ENCODE measurements at places on chromosomes 11 and 22.

GRCh38 chr11:107405260-107405659 lies 52.4 kb downstream of the CWF19L2 start:
- DNase-seq, result no peak

GRCh38 chr11:5550440-5551095 lies 2.2 kb upstream of the OR52H1 start:
- no peak for DNase-seq

DNA sequence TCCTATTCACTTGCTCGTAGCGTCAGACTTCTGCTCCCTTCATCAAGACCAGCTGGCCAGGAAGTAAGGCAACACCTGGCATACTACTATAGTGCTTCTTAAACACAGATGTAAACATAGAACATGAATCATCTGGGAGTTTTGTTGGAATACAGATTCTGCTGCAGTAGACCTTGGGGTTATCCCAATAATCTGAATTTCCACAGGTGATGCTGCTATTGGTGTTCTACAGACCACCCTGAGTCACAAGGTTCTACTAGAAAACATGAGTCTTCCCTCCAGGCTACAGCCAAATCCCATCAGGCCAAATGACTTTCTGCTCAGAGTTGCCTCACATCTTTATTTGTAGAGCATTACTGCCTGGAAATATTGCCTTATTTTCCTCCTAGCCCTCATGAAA lies 175.2 kb downstream of the NELL1 start:
- DNase-seq, result no peak

DNA sequence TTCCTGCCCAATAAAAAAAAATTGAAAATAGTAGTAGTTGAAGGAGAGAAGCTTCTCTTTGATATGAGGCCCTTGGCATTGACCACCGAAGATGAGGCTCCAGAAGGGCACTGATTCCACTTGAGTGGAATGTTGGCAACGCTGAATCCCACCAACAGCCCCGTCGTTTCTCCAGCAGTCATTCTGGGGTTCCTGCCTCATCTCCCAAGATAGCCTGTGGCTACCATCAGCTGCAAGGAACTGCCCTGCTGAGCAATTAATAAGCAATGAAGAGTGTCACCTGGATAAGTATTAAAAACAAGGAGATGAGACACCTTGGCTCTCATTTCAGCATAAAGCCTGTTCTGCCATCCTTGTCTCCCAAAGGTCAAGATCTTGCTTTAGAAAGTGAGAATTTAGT lies 144.1 kb downstream of the CSNK2A3 start:
- DNase-seq, result no peak

GRCh38 chr11:122850076-122850631 lies 11.9 kb downstream of the CRTAM start:
- DNase-seq, result no peak

DNA sequence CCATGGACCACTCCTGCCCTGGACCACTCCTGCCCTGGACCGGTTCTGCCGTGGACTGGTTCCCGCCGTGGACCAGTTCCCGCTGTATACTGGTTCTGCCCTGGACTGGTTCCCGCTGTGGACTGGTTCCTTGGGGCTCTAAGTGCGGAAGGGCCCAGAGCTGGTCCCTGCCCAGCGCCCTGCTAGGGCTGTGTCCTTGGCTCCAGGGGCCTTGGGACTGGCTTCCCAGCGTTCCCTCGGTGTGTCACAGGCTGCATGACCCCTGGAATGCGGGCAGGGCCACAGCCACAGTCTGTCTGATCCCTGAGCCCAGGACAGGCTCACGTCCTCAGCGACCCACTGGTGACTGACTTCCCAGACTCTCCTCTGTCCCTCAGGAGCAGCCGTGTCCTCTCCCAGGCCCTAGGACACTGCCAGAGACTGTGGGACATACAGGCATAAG lies 412.2 kb downstream of the TBC1D22A start:
- no peak for DNase-seq

DNA sequence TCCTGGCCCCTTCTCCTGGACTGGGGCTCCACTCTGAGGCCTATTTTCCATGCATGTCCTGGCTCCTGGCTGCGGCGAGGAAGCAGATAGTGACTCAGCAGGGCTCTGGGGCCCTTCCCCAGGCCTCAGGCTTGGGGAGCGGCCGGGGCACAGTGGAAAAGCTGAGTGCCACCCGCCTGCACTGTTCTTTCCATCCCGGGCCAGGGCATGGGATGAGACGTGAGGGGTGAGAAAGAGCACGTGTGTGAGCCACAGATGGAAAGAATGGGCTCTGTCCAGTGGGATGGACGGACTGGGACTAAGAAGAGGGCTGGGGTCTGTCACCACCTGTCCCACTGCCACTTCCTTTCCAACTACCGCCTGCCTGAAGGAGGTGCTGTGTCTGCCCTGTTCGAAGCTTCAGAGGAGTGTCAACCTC lies 12.8 kb downstream of the SLC37A2 start:
- no peak for DNase-seq

- no peak for DNase-seq
These were observed 453.9 kb downstream of the ETS1 start for GRCh38 chr11:128133501-128133900.

GRCh38 chr11:70020336-70021214 lies 57.5 kb upstream of the ANO1 start:
- no peak for DNase-seq

GRCh38 chr11:64848826-64849597 lies 4.6 kb upstream of the CDC42BPG start:
- no peak for DNase-seq

- no peak for DNase-seq
These were observed 26.1 kb downstream of the ABTB2 start for GRCh38 chr11:34331736-34332135.

DNA sequence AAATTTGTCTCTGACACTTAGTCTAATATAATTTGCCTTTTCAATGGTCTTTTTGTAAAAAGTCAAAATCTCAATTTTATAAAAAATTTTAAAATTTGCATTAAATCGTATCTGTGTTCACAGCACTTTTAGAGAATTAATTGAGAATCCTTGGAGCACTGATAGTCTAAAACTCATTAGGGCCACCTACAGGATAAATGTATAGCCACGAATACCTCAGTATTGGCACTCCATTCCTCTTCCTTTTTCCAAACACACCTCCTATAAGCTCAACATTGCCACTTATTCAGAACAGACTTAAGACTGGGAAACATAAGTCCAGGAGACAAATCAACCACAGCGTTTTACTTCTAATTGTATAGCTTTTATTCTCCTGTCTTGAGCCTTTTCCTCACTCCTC lies 776.0 kb upstream of the ARHGAP42 start:
- no peak for DNase-seq

DNA sequence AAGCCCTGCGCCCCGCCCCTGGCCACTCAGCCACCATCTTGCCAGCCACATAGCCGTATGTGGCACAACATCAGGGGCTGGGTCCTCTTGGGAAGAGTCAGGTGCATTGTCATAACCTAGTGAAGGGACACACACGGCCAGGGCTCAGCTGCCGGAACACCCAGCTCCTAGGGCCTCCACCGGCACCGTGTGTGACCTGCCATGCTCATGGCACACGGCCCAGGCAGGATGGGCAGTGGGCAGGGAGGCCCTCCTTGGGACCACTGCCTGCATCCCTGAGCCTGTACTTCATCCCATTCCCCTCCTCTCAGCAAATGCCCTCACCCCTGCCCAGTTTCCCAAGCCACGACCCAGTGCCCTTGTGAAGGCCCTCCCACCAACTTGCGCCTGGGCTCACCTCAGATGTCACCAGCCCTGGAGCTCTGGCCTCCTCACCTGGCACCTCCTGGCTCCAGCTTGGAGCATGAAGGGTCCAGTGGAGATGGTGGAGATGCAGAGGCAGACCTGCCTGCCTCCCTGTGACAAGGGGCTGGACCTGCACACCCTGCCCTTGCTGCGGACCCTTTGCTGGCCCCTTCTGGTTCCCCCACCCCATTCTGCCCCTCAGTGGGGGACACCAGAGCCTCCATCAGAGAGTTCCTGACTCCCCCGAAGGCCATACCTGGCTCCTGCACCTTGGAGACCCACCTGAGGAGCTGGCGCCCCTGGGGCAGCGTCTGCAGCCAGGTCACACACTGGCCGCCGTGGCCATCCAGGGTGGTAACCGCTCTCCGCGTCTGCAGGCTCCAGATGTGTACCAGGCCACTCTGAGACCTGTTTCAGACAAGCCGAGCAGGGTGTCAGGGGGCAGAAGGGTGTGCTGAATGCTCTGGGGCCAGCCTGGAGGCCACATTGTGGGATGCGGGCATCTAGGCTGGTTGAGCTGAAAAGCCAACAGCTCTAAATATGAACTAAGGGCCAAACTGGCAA lies 34.5 kb downstream of the GNB1L start:
- DNase-seq, result no peak

DNA sequence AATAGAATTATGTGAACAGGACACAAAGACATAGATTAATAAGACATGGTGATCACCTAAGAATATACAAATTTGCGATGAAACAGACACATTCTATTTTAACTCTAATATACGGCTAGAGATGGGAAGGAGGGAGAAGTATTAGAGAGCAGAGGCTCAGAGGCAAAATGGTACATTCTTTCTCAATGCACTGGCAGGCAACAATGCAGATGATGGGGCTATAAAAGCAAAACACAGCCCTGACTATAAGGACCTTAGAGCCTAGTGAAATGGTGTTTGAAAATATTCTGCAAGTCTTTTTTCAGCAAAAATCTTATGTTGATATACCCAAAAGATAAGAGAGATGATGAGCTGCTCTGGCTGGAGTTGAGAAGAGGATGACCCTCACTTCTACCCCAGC lies 13.1 kb downstream of the TCF20 start:
- no peak for DNase-seq

GRCh38 chr22:17777005-17777716 lies 2.9 kb upstream of the BID start:
- DNase-seq, result peak; percentile 45

DNA sequence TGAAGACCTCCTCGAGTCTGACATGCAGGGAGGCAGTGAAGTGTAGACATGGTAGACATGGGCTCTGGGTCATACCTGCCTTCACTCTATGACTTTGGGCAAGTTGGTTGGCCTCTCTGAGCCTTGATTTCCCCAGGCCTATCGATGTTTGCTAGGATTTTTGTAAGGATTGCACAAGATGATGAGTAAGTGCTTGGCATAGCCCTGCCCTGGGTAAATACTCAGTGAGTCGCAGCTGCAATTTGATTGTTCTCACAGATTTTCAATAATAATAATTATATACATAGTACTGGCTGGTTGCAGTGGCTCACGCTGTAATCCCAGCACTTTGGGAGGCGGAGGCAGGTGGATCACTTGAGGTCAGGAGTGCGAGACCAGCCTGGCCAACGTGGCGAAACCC lies 18.1 kb downstream of the MCM5 start:
- DNase-seq, result no peak

- no peak for DNase-seq
These were observed 765.4 kb upstream of the ANO3 start for GRCh38 chr11:25566298-25567200.

DNA sequence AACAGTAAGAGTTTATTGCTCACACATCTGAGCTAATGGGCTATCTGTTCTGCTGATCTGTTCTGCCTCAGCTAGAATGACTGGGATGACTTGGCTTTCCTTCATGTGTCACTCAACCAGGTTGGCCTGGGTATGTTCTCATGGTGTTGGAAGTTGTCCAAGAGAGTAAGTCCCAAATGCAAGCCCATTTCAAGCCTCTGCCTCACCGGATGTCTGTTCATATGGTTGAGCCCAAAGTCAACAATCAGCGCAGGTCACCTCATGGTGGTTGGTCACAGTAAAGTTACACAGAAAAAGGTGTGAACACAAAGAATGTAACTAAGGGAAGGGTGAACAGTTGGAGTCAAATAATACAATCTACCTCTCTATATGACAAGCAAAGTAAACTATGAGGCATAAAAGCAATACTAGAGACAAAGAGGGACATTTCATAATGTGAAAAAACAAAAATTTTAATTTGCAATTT lies 1.9 kb downstream of the GDPD4 start:
- DNase-seq, result no peak

- no peak for DNase-seq
These were observed 110.1 kb downstream of the CCDC81 start for GRCh38 chr11:86484795-86485166.

DNA sequence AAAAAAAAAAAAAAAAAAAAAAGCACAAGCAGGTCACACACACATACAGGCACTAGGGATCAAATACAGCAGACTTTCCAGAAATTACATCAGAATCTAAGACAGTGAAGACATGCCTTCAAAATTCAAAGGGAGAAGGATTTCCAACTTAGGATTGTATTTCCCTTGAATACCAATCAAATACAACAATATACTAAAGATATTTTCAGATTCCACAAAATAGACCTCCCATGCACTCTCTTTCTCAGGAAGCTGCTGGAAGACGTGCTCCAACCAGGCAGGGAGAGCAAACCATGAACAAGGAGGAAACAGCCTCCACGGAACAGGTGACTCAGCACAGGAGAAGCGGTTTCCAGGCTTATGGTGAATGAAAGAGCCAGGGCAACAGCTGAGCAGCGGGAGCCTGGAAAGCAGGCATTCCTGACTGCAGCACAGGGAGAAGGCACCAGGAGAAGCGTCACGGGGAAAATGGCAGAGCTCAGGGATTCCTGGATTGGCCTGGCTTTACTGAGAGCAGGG lies 32.0 kb downstream of the TMEM184B start:
- DNase-seq, result no peak

- no peak for DNase-seq
These were observed 19.2 kb downstream of the ACO2 start for GRCh38 chr22:41488076-41488475.

- DNase-seq, result no peak
These were observed 54.5 kb downstream of the GAB2 start for GRCh38 chr11:78363024-78363619.

DNA sequence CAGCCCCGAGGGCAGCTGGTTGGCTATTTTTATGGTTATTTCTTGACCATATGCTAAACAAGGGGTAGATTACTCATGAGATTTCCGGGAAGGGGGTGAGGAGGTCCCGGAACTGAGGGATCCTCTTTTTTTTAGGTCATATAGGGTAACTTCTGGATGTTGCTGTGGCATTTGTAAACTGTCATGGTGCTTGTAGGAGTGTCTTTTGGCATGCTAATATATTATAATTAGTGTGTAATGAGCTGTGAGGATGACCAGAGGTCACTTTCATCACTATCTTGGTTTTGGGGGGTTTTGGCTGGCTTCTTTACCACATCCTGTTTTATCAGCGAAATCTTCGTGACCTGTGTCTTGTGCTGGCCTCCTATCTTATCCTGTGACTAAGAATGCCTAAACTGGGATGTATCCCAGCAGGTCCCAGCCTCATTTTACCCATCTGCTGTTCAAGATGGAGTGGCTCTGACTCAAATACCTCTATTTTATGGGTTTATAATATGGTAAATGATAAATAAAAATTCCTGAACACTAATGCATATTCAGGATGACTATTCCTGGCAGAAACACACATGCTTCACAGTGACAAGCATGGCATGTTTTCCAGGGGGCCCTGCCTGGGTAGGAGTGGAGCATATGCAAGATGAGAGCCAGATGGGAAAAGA lies 11.2 kb downstream of the KREMEN1 start:
- no peak for DNase-seq

DNA sequence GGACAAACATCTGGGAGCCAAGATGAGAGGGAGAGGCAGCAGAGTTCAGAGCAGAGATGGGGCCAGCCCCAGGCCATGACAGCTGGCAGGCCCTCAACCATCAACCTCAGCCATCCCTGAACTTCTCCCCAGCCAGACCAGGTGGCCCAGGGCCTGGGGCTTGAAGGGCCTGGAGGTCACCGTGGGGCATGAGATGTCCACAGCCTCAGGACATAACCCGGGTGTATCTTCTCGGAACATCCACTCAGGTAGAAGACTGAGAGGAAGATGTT lies 12.4 kb upstream of the SLC39A13 start:
- no peak for DNase-seq
